NCI-H187 treated with DMSO at 0.1 percent for 48 hours (cell line): ENCODE measurements at places on chromosomes 7 and 10.

- DNase-seq = no peak
These were observed 201.7 kb downstream of the PLXDC2 start for GRCh38 chr10:20017961-20018360.

- DNase-seq = no peak
These were observed 45.4 kb downstream of the ASB13 start for GRCh38 chr10:5620966-5621365.

GRCh38 chr7:28151965-28152364 lies 28.6 kb downstream of the JAZF1 start:
- no peak for DNase-seq

- DNase-seq = no peak
These were observed 1027.7 kb downstream of the LRMDA start for GRCh38 chr10:76459016-76459730.

GRCh38 chr7:129829737-129830631 lies 122.8 kb downstream of the UBE2H start:
- DNase-seq = peak; percentile 84

DNA sequence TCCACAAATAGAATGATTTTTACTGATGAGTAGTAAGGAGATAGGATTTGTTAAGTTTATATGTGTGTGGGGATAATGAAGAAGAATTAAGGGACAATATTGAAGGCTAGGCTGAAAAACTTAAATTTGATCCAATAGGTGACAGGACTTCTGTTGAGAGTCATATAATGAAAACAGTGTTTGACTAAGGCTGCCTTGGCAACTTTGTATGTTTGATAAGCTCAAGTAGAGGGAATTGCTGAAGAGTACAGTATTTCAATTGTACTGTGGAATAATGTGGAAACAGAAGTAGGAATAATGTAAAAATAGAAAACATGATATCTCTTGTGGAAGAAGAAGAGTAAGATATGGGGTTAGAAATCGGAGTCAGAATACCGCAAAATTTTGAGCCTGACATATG lies 10.5 kb downstream of the R3HCC1L start:
- DNase-seq = no peak

DNA sequence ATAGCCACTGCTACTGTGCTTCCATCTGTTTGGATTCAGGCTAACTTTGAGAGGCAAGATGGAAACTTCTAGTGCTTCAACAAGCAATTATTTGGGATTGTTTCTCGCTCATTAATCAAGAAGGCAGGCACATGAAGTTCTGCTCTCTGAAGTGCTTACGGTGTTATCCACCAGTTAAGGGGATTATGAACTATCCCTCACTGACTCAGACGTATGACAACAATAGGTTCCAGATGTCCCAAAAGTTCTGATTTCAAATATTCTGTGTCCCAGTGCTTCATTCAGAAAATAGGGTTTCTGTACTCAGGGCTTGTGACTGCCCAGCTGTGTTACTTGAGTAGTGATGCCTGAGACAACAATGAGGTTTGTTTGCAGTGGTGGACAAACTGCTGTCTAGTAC lies 81.0 kb downstream of the HACD1 start:
- DNase-seq = no peak

DNA sequence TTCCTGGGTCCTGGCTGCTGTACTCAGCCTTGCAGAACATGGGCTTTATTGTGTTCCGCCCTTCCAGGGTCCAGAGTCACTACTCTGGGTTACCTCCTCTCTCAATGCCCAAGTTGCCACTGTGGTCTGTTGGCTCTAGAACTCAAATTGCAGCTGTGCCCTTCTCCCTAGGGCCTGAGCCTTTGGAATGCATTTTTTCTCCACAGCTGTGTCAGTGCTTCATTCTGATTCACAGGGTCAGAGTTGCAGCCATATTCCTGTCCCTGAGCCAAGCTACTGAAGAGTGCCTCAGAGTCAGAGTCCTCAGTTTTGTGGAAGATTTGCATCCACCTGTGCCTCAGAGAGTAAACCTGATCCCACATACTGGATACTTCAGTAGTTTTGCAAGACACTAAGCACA lies 167.5 kb downstream of the ITGB1 start:
- DNase-seq = no peak

GRCh38 chr7:150369748-150370501 lies 1.3 kb downstream of the REPIN1 start:
- DNase-seq = no peak

GRCh38 chr10:59830601-59831259 lies 75.6 kb downstream of the CCDC6 start:
- no peak for DNase-seq

GRCh38 chr10:9515922-9516321 lies 1461.4 kb downstream of the GATA3 start:
- no peak for DNase-seq

GRCh38 chr7:35735396-35735795 lies 40.5 kb upstream of the HERPUD2 start:
- no peak for DNase-seq

- DNase-seq = no peak
These were observed 28.3 kb upstream of the LMTK2 start for GRCh38 chr7:98078197-98078870.

DNA sequence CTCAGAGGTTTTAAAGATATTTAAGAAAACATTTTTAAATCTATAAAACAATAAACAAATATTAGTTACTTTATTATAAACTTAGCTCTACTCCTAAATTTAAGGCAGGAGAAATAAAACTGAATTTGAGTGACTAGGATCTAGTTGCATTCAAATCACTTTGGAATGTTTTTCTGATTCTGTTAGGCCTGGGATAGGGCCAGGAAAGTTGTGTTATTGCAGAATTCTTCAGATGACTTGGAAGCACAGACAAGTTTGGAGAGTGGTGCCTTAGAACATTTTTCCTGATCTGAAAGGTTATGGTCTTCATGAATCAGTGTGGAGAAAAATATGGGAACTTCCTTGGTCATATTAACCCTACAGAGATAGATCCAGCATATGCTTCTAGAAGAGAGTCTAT lies 15.6 kb upstream of the SLC25A13 start:
- no peak for DNase-seq

GRCh38 chr10:38147686-38148085 lies 53.5 kb downstream of the ZNF37A start:
- no peak for DNase-seq

GRCh38 chr7:82419200-82419599 lies 24.4 kb downstream of the CACNA2D1 start:
- DNase-seq = no peak

GRCh38 chr10:86289577-86289868 lies 77.1 kb downstream of the GRID1 start:
- DNase-seq = no peak

DNA sequence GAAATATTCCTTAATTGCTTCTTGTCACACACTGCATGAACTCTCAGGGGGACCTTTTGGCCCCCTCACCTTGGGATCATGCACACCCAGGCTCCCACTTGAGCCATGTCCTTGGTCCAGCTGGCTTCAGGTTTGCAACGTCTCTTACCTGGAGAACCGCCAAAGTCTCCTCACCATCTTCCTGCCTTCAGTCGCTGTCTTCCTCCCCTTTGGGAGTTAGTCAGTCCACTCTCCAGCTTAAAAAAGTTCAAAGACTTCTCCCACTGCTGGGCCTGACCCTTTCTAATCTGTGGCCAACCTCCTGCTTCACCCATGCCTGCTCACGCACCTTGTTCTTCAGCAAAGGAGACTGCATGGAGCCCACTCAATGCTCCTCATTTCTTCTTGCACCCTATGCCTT lies 82.6 kb upstream of the LRRC4 start:
- no peak for DNase-seq

DNA sequence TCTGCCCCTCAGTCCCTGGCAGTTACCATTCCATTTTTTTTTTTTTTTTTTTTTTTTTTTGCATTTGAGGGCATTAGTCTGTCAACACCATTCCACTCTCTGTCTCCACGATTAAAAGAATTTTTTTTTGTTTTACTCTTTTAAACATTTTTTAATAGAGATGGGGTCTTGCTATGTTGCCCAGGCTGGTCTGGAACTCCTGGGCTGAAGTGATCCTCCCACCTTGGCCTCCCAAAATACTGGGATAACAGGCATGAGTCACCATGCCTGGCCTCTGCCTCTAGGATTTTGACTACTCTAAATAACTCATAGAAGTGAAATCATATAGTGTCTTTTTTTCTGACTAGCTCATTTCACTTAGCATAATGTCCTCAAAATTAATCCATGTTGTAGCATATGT lies 16.5 kb upstream of the CLDN3 start:
- no peak for DNase-seq

GRCh38 chr10:128047351-128047750 lies 78.9 kb downstream of the MKI67 start:
- no peak for DNase-seq

- no peak for DNase-seq
These were observed 99.6 kb downstream of the NRP1 start for GRCh38 chr10:33234831-33235237.

GRCh38 chr10:61732629-61733278 lies 70.0 kb downstream of the CABCOCO1 start:
- DNase-seq = no peak

GRCh38 chr7:155316427-155317113 lies 18.9 kb downstream of the INSIG1 start:
- no peak for DNase-seq

DNA sequence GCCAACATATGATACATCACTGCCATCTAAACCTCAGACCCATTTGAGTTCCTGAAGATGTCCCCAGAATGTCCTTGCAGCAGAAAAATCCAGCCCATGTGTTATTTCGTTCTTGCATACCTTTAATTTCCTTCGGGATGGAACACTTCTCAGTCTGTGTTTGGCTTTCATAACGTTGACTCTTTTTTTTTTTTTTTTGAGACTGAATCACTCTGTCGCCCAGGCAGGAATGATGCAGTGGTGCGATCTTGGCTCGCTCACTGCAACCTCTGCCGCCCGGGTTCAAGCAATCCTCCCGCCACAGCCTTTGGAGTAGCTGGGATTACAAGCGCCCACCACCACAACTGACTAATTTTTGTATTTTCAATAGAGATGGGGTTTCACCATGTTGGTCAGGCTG lies 148.8 kb upstream of the TNRC18 start:
- DNase-seq = no peak

GRCh38 chr7:3463696-3464095 lies 162.6 kb downstream of the SDK1 start:
- DNase-seq = no peak

GRCh38 chr7:148223160-148223559 lies 367.4 kb upstream of the C7orf33 start:
- no peak for DNase-seq

- DNase-seq = peak; percentile 21
These were observed 272.9 kb upstream of the ZWINT start for GRCh38 chr10:56633876-56634452.

DNA sequence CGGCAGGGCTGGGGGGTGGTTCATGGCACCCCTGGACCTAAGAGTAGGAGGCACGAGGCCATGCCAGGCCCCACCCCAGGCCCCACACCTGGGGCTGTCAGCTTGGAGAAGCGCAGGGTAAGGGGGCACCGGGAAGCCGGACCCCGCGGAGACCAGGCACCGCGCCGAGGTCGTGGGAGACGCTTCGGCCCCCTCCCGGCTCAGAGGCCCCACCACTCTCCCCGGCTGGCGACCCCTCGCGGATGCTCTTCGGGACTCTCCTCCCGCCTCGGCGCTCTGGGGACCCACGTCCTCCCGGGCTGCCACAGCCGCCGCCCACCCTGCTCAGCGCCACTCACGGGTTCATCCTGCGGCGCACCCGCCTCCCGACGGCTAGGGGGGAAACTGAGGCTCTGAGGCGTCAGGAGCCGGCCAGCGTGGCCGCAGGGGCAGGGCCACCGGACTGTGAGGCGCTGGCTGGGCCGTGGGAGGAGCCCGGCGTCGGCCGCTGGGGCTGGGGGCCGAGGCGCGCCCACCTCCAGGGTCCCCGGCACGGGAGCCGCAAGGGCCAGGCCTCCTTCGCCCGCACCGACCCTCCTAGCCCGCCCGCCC lies 25.9 kb downstream of the PDGFA start:
- no peak for DNase-seq
